Stimulated activated CD8-positive, alpha-beta memory T cell treated with anti-CD3 and anti-CD28 coated beads, Interleukin-4, amount 100 ng/mL, for 1 hour (primary cell): ENCODE measurements at places on chromosomes 1 and 21.

DNA sequence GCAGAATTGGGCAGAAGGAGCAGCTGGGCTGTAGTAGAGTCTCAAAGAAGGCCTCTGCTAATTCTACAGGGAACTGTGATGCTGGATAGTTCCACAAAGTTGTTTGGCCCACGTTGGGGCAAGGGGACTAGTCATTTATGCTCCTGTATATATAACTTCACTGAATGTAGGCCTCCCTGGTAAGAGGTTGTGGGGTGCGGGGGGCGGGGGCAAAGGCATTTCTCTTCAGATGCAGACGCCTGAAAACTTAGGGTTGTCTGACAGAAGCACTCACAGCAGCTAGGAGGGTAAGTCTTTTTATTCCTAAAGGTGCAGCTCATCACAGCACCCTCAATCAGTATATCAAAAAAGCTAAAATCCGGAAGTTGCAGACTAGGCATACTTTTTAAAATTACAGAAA lies 38.5 kb upstream of the DENND1B start:
- no peak for DNase-seq

- DNase-seq = no peak
Measured at GRCh38 chr1:44072821-44073220, 41.6 kb upstream of the SLC6A9 start.

DNA sequence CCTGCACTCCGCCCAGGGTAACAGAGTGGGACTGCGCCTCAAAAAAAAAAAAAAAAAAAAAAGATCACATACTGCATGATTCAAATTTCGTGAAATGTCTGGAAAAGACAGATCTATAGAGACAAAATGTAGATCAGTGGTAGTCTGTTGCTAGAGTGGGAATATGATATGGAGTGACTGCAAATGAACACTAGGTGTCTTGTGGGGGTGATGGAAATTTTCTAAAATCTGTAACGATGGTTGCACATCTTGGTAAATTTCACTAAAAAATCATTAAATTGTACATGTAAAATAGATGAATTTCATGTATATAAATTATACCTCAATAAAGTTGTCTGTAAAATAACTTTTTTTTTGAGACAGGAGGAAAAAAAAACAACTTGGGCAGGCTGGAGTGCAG lies 5.5 kb downstream of the AIDA start:
- DNase-seq = no peak

- no peak for DNase-seq
Measured at GRCh38 chr1:108320849-108321248, 77.0 kb upstream of the NBPF4 start.

DNA sequence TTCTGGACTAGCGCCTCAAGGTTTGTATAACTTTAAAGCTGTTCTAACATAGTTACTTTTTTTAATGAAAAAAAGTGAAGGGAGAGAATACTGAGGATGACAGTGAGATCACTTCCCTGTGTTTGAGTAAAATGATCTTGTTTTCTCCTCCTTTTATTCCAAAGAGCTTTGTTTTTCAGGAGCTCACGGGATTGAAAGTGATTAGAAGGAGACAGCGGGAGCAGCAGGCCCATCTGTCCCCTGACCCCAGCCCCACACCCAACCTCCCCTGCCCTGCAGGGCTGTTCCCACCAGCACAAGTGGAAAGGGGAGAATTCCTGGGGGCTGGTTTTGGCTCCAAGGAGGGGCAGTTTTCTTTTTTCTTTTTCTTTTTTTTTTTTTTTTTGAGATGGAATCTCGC lies 2.1 kb upstream of the DNMT3L start:
- no peak for DNase-seq

- no peak for DNase-seq
Measured at GRCh38 chr21:42493109-42494060, 2.6 kb downstream of the RSPH1 start.

DNA sequence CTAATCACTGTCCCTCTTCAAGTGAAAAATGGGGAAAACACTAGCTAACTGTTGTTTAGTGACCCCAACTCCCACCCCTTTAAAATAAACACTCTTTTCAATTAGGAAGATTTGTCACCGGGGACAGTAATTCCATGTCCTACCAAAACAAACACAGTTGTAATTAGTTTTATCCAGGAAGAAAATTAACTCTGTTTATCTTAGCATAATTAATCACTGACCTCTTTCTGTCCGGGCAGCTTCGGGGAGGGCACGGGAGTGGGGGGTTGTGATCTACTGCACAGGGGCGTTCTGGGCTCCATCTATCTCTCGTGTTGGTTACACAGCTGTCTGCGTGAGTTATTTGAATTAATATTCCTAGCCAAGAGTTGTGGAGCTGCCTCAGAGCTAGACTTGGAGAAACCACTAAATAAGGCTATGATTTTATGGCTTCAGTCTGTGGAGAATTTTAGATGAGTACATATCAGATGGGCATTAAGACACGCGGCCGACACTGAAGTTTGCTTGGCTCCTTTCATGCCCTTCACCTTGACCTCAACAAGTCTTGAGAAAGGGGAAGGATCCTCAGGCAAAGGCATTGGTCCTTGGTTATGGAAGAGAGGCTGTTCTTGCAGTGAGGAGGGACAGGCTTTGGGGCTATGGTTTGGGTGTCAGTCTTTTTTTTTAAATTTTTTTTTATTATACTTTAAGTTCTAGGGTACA lies 102.0 kb upstream of the TRABD2B start:
- DNase-seq = no peak

DNA sequence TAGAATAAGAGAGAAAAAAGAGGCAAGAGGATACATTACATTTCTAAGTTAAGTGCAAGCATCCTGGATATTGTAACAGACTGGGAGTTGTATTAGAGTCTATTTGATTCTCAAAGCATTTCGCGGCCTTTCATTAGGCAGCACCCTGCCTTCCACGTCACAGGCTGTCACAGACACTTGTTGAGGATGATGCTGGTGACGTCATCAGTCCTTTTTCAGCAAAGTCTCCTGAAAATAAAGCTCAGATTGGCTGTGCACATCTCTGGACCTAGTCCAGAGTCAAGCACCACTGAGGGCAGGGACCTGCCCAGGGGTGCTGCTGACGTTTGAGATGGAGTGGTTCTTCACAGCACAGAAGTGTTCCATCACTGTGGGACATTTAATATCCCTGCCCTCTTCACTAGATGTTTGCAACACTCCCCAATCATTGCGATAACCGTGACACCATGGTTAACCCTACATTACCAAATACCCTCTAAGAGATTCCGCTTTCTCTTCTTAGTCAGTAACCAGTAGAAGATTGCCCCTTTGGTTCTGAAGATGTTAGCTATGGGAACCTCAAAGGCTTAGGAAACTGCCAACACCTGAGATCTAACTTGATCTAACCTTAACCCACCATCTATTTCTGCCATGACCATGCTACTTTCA lies 72.7 kb upstream of the F3 start:
- no peak for DNase-seq

- DNase-seq = no peak
Measured at GRCh38 chr1:13929313-13929712, 229.3 kb downstream of the PRDM2 start.

DNA sequence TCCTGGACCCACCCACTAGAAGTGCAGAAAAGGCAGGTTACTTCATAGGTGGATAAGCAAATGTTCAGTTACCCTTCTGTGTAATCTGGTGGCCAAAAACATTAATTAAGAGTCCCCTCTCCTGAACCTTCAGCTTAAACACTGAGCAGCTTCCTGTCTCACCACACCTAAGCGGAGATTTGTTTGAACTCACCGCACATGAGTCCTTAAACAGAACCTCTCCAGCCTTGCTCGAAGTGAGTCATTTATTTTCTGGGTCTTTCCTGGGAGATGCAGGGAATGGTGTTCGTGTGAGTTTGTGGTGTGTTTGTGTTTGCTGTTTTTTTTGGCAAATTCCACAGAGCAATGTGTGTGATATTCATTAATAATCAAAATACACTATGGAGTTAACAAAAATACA lies 7.6 kb upstream of the FNBP1L start:
- DNase-seq = no peak

GRCh38 chr1:21184276-21184675 lies 7.6 kb upstream of the EIF4G3 start:
- DNase-seq = no peak

DNA sequence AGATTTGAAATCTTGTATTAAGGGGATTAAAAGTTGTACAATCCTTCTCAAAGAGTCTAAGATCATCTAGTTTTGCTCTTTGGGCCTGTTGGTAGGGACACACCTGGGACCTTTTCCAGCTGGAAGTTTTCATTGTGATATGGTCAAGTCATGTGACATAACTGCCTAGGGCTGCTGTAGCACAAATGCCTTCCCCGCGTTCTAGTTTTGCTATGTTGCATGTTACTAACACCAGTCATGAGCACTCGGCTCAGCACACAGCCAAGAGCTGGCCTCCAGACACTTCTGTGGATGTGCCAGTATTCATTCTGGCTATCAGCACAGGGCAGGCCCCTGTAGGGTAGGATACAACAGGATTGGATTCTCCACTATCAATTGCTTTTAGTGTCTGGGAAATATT lies 14.6 kb upstream of the FLG2 start:
- DNase-seq = no peak

- DNase-seq = no peak
Measured at GRCh38 chr1:55821234-55821633, 606.1 kb upstream of the USP24 start.

DNA sequence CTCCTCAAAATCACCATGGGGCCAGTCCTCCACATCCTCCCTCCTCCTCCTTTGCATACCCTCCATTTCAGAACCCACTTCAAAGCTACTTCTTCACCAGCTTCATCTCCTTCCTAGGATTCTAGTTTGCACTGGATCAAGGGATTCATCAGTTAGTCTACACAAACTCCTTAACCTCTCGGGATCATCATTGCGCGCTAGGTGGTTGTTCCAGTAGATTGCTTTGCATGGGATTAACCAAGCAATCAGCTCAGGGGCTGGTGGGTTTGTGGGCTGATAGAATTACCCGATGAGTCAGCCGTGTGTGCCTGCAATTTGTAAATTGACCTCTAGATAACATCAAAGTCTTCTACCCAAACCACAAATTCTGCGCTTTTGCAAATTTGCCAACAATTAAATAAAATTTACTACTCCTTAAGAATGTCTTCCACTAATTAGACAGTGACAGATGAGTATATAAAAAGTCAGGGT lies 7.7 kb downstream of the KANK4 start:
- no peak for DNase-seq

GRCh38 chr21:40845441-40845995 lies 1.4 kb downstream of the DSCAM start:
- no peak for DNase-seq

DNA sequence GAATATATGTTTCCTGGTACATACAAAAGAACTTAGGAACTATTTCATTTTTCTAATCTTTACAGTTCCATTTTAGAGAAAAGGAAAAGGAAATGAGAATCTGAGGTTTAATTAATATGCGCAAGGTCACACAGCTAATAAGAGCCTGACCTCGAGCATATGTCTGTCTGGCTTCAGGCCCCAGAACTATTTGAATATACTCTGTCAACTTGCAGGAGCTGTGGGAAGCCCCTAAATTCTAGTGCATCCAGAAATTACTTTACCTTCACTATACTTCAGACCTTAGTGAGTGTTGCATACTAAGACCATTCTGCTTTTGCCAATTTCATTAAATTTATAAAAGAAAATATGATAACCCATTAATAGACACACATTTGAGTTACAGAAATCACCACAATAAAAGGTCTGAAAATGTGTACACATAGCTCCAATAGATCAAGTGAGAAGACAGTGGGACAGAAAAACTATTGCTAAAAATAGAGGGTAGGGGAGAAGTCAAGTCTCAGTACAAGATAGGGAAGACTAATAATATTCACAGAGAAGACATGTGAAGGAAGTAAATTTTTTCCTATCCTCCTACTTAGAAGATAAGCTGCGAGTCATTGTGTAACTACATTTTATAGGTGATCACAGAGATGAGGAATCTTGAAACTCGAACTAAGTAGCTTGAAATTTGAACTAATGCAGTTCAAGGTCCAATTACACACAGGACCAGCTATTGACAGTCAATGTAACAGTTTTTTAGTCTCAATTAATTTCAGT lies 3.8 kb downstream of the RGS13 start:
- no peak for DNase-seq

DNA sequence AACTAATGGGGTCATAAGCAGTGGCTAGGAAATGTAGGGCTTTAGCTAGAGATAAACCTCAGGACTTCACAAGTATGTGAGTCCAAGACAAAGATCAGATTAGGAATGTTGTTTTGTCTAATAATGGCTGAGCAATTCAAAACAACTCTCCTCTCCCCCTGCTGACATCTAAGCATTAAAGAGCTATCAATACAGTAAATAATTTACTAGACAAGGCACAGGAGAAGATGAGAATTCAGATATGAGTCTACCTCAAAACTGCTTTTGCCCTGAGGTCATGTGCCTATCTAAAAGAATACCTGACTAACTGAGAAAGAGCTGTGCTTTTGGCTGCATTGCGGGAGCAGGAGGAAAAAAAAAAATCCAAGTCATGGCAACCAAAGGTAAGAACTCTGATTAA lies 86.8 kb downstream of the SPATA17 start:
- no peak for DNase-seq

DNA sequence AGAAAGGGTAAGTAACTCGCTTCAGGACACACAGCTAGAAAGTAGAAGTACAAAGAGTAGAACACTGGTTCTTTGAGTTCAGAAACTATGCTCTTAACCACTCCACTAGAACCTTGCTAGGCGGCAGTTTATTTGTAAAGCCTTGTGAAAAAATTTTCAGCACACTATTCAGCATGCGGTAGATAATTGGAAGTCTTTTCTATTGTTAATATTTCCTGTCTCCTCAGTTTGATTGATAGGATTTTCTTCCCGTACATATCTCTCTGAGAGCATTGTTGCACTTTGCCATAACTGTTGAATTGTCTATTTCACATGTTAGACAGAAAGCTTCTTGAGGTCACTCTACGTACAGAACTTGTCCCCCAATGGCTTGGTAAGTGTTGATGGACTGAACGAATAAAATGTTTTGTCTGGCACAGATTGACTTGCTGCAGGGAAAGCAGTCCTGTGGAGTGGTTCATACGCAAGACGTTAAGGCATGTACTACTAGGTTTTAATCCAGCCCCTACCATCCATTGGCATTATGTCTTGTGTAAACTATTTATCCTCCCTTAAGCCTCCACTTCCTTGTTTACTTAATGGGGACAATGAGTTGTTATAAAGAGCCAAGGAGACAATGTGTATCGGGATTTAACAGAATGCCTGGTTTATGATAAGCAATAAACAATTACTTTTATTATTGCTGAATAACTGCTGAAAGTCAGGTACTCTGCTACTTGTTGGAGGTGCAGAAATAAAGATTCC lies 35.8 kb downstream of the C1orf21 start:
- no peak for DNase-seq

- DNase-seq = no peak
Measured at GRCh38 chr1:198674009-198674408, 35.2 kb downstream of the PTPRC start.

DNA sequence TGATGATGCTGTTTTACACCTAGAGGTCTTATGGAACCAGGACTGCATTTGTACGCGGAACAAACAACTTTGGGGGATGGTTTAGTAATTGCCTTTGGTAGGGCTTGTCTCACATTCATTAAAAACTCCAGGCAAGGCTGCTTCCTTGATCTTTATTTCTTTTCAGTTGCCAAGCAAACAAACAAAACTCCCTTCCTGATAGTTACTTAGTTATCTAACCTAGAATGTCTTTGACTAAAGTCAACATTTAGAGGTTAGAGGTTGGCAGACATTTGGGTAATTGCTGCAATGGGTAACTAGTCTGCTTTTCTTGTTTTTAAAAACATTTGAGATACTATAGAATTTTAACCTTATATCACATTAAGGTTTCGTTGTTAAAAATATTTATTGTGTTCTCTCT lies 500.9 kb upstream of the PTBP2 start:
- no peak for DNase-seq
